Right lobe of liver (tissue), 6 donors: ENCODE measurements at places on chromosomes 4 and X. TPM values are rescaled to one million over a fixed set of nuclear protein-coding genes. Genes with fewer than 3 reads are reported as not detected.

DNA sequence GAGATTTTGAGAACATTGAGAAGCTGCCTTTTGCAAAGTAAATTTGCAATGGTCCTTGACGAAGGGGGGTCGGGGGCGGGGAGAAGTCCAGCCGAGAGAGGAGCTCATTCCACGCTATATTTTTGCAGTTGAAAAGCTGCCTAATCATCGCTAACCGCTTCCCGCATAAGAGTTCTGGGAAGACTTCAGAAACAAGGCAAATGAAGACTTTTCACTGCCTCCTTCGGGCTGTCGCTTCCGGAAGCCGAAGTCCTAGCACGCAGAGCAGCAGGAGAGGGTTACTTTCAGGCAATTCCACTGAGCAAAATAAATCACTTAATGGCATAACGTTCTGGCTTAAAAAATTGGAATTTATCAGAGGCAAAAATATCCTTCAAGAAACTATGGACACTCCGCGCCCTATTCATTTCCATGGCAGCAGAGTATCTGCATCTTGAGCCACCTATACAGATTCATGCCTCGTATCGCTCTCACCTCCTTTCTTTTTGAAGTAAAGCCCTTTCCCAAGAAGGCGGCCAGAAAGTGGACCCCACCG, 2.6 kb upstream of the LRAT start:
- DNase-seq = no peak

- peak; percentile 71 for DNase-seq
Observed at GRCh38 chr4:54063737-54064316, 578 bp downstream of the CHIC2 start.

DNA sequence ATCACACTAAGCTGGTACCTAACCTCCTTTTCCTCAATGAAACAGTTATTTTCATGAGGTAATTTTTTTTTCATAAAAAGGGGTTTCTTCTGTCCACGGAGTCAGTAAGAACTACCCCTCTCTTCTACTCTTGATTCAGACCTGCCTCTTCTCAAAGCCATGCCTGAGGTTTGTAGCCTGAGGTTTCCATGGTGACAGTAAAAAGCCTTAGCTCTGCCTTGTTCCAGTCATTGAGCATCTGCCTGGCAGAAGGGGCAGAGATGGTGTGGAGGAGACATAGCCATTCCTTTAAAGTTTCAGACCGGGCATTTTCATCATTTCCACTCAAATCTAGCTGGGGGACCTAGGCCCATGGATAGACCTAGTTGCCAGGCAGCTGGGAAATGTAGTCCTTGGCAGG, 135.5 kb downstream of the REPS2 start:
- DNase-seq = no peak

DNA sequence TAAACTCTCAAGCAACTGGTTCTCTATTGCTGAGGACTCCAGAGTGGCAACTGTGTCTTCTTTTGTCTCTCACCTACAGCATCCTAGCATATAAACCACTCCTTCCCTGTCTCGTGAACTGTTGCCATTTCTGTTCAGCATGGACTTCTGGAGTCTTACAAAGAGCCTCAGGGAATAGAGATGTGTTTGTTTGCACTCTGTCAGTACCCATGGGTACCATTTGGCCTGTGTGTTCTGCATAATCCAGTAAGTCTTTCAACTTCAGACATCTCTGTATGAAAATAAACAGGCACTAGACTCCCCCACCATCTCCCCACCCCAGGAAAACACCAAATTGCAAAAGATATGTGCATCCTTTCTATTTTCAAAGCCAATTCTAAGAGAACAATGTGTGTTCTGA, 1351.6 kb upstream of the PABPC4L start:
- no peak for DNase-seq

DNA sequence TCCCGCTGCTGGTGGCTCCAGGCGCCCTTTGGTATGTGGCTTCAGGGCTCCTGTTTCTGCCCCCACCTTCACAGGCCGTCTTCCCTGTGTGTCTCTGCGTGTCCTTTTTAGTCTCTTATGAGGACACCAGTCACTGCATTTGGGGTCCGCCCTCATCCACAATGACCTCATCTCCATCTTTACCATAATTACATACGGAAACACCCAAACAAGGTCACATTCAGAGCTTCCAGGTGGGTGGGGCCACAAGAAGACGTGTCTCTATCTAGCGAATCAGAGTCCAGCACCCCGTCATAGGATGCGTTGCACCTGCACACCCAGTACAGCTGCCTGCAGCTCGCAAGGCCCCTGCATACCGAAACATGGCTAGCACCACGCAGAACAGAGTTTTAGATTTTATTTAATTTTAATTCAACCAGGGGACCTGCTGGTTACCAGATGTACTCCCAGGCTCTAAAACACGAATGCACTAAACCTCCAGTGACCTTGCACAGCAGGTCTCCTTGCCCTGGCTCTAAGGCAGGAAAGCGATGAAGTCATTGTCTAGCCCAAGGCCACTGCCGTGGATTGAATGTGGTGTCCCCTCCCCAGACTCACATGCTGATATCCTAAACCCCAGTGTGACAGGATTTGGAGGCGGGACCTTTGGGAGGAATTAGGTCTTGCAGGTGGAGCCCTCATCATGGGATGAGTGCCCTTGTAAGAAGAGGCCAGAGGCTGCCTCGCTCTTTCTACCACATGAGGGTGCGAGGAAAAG, 30.3 kb downstream of the ABLIM2 start:
- DNase-seq = no peak

DNA sequence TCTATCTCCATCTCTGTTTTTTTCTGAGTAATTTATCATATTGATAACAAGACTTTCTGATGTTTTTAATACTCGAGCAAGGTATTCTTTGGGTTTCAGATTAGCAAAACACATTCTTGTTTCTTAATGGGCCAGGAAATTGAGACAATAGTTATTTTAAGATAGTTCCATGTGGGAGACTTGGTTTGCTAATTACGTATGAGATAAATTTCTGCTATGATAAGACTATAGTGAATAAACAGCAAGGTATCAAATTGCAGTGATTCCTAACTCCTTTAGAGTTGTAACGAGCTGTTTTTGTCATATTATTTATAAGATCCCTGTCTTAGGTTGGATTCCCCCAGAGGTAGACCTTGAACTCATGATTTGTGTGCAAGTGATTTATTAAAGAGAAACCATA, 38.3 kb downstream of the SYTL5 start:
- no peak for DNase-seq

DNA sequence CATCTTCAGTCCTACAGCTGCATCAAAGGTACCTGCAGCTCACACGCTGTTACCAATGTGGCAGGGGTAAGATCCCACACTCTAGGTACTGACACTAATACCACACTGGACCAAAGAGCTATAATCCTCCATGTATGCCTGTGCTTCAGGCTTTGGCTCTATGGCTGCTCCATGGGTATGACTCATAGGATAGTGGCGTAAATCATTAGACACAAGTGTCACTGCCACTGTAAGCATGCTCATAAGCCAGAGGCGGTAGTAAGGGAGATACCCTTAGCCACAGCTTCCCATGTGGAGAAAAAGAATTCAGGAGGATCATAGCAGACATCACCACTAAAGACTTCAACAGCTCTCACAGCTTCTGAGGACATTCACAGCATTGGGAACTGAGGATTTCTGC, 287.5 kb downstream of the ACTRT1 start:
- DNase-seq = no peak

- DNase-seq = no peak
Observed at GRCh38 chrX:25648790-25649189, 489.4 kb upstream of the MAGEB18 start.

DNA sequence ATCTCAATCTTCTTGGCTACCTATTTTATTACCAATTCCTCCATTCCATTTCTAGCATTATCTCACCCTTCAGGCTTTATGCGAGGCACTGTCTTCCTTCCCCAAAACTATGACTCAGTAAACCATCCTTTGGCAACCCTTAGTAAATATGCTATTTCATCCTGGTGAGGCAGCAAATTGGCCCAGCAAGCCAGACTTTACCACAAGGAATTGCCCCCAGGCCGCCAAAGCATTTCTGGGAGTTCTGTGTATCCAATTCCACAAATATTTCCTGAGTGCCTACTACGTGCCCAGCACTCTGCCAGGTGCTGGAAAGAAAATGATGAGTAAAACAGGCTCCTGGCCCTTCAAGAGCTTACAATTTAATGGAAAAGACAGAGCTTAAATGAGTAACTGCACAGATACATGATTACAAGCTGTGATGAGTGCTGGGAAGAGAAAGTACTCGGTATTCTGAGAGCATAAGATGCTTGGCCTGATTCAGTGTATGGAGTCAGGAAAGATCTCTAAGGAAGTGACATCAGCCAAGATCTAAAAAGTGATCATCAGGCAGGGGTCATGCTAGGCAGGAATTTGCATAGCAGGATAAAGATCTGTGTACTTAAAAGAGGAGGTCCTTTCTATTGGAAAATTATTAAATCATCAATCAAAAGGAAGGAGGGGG, 193.8 kb downstream of the ADAMTS3 start:
- DNase-seq = no peak

GRCh38 chrX:41086627-41086932, 1.3 kb downstream of the USP9X start:
- DNase-seq = no peak

- DNase-seq = no peak
Observed at GRCh38 chr4:53059256-53059655, 197.1 kb downstream of the RASL11B start.

DNA sequence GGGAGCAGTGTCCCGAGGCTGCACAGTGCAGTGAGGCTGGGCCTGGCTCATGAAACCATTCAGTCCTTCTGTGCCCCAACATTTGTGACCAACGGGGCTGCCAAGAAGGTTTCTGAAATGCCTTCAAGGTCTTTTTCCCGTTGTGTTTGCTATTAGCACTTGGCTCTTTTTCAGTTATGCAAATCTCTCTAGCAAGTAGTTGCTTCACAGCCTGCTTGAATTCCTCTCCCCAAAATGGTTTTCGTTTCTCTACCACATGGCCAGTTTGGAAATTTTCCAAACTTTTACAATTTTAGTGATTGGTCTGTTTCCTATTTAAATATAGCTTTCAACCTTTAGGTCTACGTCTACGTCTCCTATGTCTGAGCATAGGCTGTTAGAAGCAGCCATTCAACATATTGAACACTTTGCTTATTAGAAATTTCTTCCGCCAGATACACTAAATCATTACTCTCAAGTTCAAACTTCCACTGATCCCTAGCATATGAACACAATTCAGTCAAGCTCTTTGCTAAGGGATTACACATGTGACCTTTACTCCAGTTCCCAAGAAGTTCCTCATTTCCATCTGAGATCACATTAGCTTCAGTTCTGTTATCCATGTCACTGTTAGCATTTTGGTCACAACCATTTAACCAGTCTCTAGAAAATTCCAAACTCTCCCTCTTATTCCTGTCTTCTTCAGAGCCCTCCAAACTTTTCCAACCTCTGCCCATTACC, 901.8 kb downstream of the GLUD2 start:
- DNase-seq = no peak

DNA sequence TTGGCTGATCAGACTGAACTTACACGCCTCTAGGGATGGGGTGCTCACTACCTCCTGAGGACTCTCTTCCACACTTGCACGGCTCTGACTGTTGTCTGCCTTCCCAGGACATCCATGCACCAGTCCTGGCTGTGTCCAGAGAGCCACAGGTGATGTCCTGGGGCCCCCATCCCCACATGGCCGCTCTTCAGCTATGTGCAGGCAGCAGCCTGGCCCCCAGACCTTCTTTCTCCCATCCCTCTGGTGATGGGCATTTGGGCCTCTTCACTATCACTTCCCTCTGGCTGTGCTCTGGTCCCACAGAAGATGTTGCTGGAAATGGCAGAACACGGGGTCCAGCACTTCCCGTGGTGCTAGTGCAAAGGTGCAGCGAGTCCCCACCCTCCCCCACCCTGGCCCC, 40.9 kb upstream of the HMX1 start:
- DNase-seq = no peak

DNA sequence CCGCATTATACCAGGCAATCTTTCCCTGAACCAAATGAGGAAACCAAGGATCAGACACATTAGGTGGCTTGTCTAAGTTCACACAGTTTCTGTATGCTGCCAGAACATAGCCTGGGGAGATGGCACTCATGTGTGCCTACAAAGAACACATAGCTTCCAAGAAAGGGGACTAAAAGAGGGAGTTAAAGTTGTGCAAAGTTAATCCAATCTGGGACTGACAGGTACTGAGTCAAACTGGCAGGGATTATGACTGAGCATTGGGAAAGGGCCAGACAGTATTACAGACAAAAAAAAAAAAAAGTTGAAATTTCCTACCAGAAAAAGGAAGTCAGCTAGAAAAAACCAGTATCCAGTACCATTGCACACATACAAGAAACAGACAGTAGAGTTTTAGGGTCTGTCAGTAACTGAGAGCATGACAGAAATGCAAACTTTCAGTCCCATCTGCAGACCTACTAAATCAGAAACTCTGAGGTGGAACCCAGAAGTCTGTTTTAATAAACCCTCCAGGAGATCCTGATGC, 37.2 kb downstream of the ADAMTS3 start:
- no peak for DNase-seq

DNA sequence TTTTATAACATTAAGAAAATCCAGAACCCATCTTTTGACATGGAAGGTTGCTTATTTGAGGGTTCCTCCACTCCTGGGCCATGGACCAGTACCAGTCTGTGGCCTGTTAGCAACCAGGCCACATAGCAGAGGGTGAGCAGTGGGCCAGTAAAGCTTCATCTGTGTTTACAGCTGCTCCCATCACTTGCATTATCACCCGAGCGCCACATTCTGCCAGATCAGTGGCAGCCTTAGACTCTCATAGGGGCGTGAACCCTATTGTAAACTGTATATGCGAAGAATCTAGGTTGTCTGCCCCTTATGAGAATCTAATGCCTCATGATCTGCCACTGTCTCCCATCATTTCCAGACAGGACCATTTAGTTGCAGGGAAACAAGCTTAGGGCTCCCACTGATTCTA, 58.6 kb downstream of the NDST4 start:
- no peak for DNase-seq

- no peak for DNase-seq
Observed at GRCh38 chr4:5615496-5616075, 92.8 kb downstream of the EVC2 start.

The PPP4R3C gene
- not detected for total RNA-seq

The CCNA2 gene
- total RNA-seq = 1.9 TPM

The FAM133A gene
- total RNA-seq = not detected

The LAMP2 gene
- 158 TPM for total RNA-seq

The TLR8 gene
- 2.2 TPM for total RNA-seq
